Trophoblast cell (in vitro differentiated cells and primary cell): ENCODE measurements at places on chromosomes 1 and 21.

- no peak for DNase-seq
Measured at GRCh38 chr1:44743211-44743610, 3.6 kb downstream of the KIF2C start.

- no peak for DNase-seq
Measured at GRCh38 chr1:228168563-228169270, 3.1 kb downstream of the IBA57 start.

DNA sequence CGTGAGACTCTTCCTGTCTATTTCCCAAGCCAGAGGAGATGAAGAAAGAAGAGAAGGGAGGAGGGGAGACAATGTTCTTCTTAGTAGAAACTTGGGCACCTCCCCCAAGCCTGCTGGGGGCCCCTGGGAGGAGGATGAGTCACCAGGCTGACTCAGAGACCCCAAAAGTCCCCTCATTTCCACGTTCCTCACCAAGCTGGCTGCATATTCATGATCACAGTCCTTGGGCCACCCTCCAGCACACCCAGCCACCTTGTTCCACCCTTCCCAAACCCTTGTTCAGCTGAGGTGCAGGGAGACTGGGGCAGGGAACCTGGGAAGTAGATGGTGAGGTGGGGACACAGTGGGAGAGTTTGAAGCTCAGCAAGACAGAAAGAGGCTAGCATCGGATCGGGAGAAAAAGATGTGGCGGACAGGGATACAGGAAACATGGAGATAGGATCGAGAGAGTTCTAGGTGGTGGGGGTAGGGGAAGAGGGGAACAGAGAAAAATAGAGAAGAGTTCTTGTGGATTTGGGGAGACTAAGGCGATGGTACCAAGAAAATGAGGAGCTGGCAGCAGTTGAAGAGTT is 712 bp downstream of the RAB13 start:
- peak; percentile 36 for DNase-seq

GRCh38 chr1:247113094-247113497 is 8.9 kb upstream of the ZNF669 start:
- no peak for DNase-seq

GRCh38 chr1:245197911-245198379 is 43.2 kb downstream of the KIF26B start:
- no peak for DNase-seq

DNA sequence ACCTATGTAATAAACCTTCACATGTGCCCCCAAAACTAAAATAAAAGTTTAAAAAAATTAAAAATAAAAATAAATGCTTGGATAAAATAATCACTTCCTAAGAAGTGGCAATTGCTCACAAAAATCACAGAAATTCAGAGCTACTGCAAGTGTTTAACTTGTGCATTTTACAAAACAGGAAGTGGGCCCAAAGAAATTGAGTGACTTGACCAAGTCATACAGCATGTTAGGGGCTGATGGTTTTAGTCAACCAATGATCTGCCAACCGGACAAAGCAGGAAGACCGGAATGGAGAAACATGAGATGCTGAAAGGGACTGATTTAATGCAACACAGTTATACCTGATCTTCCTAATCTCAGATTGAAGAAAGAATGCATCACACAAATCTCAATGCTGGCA is 96.5 kb downstream of the SMYD2 start:
- no peak for DNase-seq

DNA sequence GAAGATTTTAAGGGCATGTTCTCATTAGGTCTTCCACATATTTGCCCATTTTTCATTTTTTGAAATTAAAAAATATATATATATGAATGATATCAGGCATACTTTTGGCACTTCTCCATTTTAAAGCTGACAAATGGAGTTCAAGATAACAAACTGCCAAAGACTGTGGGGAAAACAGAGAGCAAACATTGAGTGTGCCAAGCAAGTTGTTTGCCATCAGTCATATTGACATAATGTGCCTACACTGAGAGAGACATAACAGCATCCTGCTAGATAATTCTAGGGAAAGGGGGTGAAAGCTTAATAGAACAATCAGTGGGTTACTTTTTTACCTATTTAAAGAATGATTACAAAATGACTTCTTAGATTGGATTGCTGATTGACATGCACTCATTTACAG is 529.4 kb upstream of the CXADR start:
- DNase-seq, result no peak

GRCh38 chr1:232474826-232475225 is 155.1 kb downstream of the SIPA1L2 start:
- no peak for DNase-seq
